ENCODE measurements at places on chromosomes 2 and 18.

GRCh38 chr2:12716032-12716281 lies 779 bp upstream of the TRIB2 start:
- peak; percentile 65 for DNase-seq

DNA sequence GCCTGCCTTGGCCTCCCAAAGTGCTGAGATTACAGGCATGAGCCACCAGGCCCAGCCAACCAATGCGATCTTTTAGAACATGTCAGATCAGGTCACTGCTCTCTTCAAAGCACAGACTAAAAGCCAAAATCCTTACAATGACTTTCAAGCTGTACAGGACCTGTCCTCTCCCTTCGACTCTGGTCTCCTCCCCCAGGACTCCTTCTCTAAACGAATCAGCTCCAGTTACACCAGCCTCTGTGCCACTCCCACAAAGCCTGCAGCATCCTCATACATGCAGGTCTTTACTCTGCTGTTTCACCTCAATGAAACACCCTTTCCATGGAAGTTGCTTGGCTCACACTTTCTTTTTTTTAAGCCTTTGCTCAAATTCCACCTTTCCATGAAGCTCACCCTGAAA lies 436.0 kb downstream of the METTL4 start:
- no peak for DNase-seq

GRCh38 chr2:118464046-118464445 lies 375.8 kb downstream of the INSIG2 start:
- no peak for DNase-seq

- DNase-seq, result no peak
Observed at GRCh38 chr2:2919574-2920365, 457.8 kb downstream of the EIPR1 start.

GRCh38 chr2:127508631-127509034 lies 17.7 kb downstream of the IWS1 start:
- no peak for DNase-seq

GRCh38 chr2:190511104-190511503 lies 23.4 kb downstream of the NEMP2 start:
- DNase-seq, result no peak

GRCh38 chr2:43130548-43130875 lies 95.9 kb downstream of the ZFP36L2 start:
- no peak for DNase-seq

DNA sequence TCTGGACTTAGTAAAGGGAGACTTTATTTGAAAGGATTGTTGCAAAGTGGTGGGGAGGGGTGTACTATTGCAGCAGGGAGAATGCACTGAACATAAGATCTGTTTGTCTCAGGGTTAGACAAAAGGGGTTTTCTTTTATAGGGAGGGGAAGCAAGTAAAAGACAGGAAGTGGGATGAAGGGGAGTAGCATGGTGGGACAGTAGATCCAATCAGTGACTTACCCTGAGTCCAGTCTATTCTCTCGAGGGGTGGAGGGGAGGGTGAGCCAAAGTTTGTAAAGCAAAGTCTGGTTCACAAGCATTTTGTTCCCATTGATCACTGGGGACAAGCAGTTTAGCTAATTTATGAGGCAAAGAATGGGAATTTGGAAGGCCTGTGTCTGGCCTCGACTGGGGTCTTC lies 35.0 kb upstream of the CYP27C1 start:
- DNase-seq, result no peak

DNA sequence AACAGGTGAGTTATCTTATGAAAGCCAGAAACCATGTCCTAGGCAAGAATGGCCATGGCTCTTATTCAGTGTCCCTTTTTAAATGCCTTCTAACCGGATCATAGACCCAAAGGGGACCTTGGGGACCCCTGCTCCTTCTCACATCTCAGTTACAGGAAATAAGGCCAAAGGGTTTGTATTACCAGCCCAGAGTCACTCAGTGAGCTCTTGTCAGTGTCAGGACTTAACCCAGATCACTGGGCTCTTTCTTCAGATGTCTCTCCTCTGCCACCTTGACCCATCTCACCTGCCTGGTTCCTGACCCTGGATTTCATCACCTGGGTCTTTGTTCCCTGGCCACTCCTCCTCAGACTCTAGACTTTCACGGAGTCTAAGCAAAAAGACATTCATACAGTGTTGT lies 556.7 kb downstream of the CMPK2 start:
- DNase-seq, result no peak

DNA sequence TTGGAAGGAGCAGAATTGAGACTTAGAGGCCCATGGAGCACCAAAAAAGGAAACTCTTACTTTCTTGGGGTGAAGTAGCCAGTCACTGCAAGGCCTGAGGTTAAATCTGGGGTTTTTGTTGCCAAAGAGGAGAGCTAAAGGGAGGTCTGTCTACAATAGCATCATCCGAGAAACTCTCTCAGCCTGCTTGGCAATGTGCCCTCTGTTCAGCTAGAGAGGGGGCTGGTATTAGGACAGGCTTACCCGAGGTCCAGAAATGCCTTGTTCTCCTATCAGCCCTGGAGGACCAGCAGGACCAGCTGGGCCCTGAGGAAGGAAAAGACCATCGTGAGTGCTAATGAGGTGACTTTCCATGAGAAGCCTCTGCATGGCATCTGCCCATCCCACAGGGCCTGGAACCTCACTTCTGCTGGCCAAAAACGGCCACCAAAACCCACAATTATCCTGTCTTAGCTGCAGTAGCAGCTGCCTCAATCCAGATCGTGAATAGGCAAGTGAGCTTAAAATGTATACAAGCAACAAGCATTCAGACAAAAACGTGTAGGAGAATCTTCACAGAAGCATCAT lies 61.6 kb downstream of the COL6A3 start:
- no peak for DNase-seq

GRCh38 chr2:3839476-3839875 lies 136.1 kb downstream of the DCDC2C start:
- no peak for DNase-seq

DNA sequence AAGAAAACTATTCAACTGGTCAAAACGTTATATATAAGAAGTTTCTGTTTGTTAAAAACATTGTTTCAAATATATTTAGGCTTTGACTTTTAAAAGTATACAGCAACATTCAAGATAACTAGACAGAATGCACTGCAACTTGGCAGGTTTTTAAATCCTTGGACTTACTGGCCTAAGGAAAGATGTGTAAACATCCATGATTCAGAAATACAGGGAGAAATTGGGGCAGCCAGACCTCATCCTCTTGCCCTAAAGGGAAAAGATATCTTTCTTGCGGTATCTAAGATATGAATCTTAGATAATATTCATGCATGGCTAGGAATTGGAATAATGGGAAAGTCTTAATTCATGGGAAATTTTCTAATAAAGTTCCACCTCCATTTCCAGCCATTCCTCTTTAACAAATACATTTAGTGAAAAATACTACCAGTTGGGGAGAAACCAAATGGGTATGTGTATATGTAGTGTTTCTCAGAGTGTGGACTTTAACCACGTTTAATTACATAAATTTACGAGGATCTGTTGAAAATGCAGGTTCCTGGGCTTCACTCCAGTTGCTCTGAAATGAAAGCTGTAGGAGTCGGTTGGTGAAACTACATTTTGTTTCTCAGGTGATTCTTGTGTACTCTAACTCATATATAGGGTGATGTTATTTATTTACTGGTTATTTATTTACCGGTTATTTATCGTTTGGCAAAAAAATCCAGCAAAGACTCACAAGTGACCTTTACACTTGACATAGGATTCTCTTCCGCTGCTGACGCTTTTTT lies 587 bp upstream of the TANK start:
- DNase-seq, result no peak

DNA sequence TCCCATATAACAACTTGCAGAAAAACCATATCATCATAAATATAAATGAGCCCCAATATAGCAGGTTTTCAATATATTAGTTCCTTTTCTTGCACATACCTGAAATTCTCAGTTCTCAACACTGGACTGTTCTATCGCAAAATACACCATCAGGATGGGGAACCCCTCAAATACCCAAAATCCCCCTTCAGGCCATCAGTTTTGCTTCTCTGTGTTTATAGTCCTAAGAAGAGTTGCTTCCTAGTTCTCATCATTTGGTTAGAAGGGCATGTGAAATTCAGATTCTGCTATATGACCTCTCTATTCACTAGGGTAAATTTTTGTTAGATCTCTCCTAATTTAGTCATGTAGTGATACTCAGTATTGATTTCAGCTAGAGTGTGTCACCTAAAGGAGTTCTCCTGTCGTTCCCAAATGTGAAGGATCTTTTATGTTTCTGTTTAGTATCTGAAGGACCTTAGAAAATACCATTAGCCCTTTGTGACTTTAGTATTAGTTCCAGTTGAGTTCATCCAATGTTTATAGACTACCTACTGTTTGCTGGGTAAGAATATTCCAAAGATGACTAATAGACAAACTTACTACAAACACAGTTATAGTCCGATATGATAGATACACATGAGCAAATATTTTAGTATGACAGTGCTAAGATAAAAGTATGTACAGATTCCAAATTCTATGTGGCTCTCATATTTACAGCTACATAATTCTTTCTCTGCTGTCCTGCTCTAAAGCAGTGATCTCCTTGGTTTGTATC lies 115.8 kb downstream of the TTC27 start:
- DNase-seq, result no peak

DNA sequence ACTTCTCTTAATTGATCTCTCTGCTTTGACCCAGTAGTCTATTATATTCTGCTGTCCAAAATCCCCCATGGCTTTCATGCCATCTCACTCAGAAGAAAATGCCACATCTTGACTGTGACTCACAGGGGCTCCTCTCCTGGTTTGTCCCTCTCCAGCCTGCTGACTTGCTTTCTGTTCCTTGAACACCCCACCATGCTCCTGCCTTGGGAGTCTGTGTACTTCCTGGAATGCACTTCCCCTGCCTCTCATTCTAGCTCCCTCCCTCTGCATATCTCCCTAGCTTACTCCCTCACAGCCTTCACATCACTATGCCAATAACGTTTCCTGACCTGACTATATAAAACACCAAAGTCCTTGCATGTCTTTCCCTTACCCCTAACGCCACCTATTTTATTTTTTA lies 167.2 kb downstream of the TRIB2 start:
- no peak for DNase-seq

DNA sequence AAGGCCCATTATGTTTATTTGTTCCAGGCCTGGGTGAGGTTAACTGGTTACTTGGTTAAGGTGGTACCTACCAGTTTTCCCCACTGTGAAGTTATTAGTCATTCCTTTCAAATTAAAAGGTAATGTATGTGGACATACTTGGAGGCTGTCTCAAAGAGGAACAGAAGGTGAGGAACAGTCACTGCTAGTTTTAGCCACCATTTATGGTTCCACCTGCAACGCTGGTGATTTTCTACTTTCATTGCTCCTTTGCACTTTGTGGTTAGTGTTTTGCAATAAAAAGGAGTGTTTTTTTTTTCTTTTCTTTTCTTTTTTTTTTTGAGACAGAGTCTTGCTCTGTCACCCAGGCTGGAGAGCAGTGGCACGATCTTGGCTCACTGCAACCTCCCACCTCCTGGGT lies 6.1 kb upstream of the ST6GAL2 start:
- DNase-seq, result no peak

GRCh38 chr2:205714058-205714776 lies 31.9 kb downstream of the NRP2 start:
- DNase-seq, result no peak

DNA sequence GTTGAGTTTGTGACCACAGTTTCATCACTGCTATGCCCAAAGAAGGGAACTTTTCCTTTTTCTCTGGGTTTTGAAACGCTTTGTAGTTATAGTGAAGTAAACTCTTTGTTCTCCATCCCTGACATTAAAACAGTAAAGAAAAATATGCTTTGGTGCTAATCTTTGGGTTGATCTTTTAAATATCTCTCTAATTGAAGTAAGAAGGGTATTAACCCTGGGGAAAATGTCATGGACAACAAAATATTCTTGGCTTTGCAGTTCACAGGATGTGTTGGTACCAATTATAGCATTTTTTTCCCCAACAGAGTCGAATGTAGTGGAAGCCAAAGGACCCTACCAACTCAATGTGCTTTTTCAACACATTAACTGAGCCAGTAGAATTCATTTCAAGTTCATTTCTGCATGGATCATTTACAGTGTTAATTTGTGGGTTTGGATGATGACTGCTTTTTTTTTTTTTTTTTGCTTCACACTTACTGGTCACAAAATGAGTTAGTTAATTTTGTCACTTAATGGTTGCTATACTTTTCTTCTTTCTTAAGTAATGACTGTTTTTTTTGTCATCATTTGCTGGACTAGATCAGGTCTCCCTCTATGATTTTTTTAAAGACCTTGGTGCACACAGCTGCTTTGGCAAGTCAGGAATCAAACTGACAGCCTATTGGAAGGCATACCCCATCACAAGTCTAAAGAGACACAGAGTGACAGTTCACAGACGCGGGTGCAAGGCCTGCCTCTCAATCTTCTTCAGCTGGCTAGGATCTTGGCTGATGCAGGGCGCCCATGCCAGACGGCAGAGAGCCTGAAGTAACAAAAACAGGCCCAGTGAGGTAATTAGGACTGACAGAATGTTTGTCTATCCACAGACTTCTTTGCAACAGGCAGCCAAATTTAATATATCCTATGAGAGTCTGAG lies 98.8 kb upstream of the MMADHC start:
- no peak for DNase-seq

DNA sequence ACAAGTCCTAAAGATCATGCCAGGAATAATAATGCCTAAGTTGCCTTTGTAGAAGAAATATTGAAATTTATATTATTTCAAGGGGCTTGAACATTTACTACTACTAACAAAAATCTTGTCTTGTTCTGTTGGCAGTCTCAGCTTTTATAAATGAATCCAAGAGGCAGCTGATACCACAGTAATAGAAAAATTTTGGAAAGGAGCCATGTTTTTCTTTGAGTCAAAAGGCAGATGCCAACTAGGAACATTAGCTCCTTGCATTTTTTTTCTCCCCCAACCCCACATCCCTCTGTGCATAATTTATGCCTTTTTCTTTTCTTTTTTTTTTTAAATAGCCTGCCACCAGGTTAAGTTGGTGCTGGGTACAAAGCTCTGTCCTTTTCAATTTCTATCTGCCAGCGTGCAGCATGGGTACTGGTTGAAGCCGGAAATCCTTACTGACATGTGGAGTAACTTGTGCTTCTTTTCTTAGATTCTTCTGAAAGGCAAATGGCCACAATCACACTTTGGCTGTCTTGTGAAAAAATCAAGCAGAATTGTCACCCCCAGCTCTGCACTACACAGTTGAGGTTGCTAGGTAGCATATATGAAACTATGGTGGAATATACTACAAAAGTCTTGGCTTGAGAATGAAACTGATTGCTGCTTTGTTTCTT lies 98.8 kb downstream of the RHBDD1 start:
- no peak for DNase-seq

DNA sequence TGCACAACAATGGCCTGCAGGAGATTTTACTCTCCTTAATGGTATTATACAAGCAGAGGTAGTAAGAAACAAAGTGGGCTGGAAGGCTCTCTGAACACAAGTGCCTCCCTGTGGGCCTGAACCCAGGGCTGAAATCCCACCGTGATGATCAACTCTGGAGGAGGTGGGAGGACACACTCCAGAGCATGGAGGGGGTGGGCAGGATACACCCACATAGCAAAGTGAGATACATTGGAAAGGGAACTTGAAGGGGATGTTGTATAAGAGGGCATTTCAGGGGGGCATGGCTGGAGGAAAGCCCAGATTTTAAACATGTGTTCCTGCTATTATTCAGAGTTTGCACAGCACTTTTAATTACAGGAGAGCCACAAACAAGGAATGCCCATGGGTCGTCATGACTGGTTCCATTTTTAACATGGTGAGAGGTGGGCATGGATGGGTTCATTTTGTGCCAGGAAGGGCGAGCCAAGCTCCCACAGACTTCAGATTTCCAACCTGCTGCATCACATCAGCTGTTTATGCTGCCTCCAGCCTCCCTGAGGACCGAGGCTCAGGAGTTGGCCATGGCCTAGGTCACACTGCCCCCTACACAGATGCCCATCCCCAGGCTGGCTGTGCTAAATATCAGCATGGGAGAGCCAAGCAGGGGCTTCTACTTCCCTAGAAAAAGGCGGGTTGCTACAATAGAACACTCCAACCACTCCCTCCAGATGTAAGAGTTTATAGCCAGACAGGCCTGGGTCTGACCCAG lies 416.2 kb upstream of the ID2 start:
- no peak for DNase-seq
